ENCODE measurements at places on chromosomes 1 and 21.

DNA sequence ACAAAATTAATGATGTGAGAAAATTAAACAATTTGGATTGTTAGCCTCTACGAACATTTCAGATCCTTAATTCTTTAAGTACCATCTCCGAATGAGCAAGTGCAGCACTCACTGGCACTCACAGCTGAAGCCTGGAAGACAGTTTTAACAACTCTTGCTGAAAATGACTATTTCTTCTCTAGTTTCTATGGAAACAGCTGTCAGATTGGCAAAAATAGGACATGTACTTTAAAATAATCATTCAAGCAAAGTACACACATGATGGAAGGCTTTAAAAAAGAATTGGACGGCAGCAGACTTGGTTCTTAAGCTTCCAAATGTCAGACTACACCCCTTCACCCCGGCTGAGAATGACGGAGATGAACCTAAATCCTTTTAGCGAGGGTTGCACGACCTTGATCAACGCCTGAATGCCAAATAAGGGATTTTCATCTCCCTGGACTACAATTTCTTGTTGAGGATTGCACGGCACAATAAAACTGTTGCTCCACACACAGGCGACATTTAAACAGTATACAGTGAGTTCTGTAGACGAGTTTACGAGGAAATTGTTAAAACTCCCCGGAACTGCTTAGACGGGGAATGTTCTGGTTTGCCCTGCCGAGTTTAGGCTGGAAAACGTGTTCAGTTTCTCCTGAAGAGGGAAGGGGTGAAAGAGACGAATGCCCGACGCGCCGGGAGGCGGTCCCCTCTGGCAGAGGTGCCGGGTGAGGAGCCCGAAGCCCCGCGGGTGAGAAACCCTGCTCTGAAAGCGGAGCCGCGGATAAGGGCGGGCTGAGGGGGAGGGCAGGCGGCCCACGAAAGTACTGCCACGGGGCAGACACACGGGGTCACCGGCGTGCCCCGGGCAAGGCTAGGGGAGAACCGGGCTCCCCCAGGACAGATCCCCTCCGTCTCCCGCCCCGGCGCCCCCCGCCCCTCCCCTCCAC is 671 bp downstream of the OMA1 start:
- peak; percentile 38 for DNase-seq

GRCh38 chr1:97864615-97865014 is 56.2 kb downstream of the DPYD start:
- DNase-seq, result no peak

DNA sequence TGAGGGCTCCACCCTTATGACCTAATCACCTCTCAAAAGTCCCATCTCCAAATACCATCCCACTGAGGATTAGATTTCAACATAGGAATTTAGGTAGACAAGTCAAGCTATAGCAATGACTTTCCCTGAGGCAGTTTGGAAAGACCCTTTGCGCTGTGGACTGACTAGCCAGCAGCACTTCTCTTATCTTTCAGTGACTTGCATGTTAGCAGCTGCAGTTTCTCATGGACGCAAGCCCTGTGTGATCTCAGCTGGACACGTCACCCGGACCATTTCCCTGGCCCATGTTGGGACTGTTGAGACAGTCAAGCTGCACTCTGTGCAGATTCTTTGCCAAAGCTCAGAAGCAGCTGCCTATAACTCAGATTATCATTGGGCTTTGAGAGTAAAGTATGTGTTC is 408.1 kb upstream of the USP24 start:
- no peak for DNase-seq

GRCh38 chr21:17390569-17390968 is 122.3 kb upstream of the CXADR start:
- DNase-seq, result no peak

DNA sequence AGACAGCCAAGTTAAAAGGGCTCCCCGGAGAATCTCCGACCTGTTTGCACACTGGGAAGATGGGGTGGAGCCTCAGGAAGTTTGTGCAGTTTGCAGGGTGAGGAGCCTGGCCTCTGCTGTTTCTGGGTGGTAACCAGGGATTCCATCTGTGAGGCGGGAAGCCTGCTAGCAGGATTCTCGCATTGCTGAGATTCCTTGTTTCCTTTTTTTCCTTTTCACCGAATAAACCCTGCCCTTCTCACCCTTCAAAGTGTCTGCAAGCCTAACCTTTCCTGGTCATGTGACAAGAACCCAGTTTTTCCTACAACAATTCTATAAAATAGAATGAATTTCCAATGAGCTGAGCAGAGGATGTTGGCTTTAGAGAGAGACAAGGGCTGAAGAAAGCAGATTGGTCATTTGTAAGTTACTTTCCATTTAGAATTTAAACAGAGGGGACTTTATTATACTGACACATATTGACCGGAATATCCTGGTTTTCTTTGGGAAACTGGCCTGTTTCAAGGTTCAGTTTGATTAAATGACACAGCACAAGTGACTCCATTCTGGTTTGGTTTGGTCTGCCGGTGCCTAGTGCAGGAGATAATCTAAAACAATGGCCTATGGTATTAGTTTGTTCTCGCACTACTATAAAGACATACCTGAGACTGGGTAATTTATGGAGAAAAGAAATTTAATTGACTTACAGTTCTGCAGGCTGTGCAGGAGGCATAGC is 48.7 kb upstream of the DNAH14 start:
- no peak for DNase-seq
